Activated CD4-positive, alpha-beta T cell treated with anti-CD3 and anti-CD28 coated beads, Interleukin-2, amount 10 ng/mL, durations not matched to agents 24 days and 14 days (primary cell): ENCODE measurements at places on chromosomes 7 and 10.

DNA sequence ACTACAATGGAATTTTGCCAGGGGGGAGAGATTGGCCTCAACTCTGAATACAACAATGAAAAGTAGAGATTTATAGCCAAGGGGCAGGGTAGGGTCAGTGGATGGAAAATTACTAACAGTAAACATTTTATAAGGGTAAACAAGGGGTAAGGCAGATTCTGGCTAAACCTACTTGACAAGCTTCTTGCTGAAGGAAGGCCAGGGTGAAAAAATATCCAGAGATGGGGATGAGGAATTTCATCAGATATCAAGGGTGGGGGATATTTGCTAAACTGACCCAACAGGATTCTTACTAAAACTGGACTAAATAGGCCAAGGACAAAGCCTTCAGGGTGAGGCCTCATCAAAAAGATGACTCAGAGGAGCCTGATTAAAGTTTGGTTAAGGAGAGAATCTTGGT is 156.3 kb downstream of the RTKN2 start:
- DNase-seq, result no peak

DNA sequence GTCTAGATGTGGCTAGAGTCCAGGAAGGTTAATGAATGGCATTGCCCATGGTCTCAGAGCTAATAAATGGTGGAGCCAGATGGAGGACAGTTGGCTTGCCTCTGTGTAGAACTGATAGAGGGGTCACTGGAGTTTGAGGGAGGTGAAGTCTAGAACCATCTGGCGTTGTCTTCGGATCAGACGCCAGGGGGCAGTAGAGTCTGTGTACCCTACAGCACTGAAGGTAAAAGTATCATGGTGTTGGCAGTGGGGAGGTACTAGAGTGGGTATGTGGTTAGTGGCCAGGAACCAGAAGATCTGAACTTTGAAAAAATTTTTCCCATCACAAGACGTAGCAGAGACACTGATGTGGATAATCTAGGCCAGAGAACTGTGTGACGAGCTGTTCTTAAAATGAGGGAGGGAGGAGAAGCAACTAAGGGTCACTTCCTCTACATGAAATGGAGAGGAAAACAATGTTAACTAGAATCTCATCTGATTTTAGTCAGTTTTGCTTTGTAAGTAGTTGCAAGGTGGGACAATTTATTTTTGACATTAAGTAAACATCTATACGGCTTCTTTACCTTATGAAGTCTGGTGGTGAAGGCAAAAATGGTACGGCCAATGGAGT is 227.9 kb upstream of the PRSS58 start:
- DNase-seq, result peak; percentile 79

GRCh38 chr7:56174875-56175760 is 58.9 kb upstream of the NUPR2 start:
- no peak for DNase-seq

DNA sequence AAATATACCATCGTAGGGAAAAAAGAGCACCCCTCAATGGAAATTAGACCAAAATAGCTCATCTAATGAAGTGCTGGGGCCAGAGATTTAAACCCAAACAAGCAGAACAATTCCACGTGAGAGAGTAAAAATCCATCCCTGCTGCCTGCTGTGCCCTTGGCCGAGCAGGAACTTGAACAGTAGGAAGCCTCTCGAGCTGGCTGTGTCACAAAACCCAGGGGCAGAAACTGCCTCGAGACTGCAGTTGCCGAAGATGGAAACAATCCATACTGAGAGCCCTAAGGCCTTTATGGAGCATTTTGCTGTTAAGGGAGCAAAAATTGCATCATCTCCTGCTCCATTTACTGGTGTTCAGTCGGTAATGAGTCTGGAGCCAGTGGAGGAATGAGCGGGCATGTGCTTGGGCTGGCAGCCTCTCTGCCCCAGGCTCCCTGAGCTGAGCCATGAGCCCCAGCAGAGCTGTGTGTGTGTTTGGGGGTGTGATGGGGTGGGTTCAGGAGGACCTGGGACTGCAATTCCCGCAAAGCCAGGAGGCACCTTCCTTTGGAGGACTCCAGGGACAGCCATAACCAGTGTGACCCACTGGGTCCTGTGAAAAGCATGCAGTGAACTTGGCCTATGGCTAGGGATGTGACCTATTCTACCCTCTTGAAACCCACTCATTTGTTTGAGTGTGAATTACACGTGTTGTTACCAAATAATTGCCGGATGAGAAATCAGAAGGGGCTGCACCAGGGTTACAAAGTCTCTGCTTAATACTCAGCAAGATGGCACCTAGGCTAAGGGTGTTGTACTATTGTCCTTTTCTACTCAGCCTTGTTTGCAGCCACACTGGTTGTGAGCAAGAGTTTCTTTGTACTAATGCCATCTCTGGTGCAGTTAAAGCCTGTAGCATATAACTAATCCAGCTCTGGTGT is 58.3 kb downstream of the CDHR3 start:
- DNase-seq, result peak; percentile 63

GRCh38 chr10:91643700-91644099 is 10.8 kb upstream of the PPP1R3C start:
- DNase-seq, result no peak

GRCh38 chr10:132192076-132192975 is 5.6 kb downstream of the DPYSL4 start:
- no peak for DNase-seq

DNA sequence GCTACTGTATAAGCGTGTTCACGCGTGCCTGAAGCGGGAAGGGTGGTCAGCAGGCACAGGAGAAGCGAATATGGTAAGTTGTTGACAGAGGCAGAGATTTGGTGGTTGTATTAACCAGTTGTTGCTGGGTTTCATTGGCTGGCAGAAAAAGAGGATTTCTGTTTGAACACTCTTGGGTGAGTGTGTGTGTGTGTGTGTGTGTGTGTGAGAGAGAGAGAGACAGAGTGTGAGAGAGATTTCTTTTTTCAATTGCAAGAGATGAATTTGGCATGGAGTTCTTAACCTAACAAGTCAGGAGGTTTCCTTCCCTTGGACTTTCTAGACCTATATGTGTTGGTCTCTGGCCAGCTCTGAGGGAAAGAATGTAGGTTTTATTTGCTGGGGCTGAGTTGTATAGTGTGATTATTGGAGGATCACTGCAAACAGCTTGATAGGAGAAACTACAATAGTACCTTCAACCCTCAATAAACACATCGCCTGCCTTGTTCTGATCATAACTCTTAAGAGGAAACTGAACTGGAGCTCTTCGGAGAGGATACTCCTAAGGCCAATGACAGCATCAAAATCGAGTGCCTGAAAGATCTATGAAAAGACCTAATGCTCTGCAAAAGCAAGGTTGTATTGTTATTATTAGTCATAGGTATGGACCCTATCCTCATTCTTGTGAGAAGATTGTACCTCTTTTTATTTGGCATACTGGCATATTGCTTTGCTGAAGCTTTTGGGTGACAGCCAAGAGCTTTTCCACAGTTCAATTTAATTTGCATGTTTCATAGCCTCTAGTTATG is 1.2 kb downstream of the MCU start:
- no peak for DNase-seq

DNA sequence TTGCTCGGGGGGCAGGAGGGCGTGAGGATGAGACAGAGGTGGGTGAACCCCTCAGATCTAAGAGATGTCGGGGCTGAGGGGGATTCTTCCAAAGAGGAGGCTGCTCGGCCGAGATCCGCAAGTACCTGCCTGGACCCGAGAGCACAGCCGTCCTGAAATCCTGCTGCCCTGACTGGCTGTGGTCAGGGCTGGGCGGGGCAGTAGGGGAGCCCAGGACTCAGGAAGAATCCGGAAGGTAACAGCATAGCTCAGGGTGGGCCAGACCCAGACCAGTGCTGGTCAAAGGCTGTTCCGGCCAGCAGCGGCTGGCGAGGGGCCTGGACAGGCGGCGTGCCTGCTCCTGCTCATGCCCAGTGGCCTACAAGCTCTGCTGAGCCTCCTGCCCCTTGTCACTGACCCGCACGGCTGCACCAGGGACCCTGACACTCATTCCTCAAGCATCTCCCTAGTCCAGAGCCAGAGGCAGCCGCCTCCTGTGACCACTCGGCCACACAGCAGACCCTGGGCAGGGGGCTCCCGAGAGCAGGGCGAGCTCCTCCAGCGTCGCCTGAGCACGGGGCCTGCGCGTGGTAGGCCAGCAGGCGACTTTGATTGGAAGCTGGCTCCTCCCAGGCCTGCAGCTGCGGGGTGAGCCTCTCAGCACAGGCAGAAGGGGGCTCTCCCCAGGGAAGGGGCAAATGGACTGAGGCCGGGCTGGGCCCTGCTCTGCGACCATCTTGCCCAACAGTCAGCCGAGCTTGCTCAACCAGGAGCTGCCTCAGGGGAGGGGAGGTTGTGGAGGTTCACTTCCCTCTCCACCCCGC is 3.1 kb upstream of the ADAP1 start:
- DNase-seq, result no peak
